ENCODE measurements at places on chromosomes 2 and 18. TPM values are rescaled to one million over a fixed set of nuclear protein-coding genes. Genes with fewer than 3 reads are reported as not detected.

The CDK15 gene
- total RNA-seq: 3.9 TPM

The CROCC2 gene
- not detected for total RNA-seq

The ARHGAP15 gene
- 7.1 TPM for total RNA-seq

The CYRIA gene
- total RNA-seq: 10.3 TPM

The NPAS2 gene
- total RNA-seq: 34.5 TPM

The FLACC1 gene
- 3.8 TPM for total RNA-seq

The PRKAG3 gene
- total RNA-seq: not detected

The IL37 gene
- not detected for total RNA-seq

The SGPP2 gene
- total RNA-seq: 0.63 TPM

The AFG3L2 gene
- total RNA-seq: 41.0 TPM

The UGT1A8 gene
- total RNA-seq: not detected

The TMBIM1 gene
- total RNA-seq: 167 TPM

The NFE2L2 gene
- total RNA-seq: 63.6 TPM

The EVX2 gene
- total RNA-seq: 0.11 TPM

The POTEF gene
- total RNA-seq: not detected

The TUBA3E gene
- not detected for total RNA-seq

The OTOS gene
- not detected for total RNA-seq

The FSHR gene
- total RNA-seq: not detected

The METTL5 gene
- total RNA-seq: 67.4 TPM

The SERPINB7 gene
- not detected for total RNA-seq

The SERPINB13 gene
- total RNA-seq: not detected

The KIAA2012 gene
- total RNA-seq: 0.45 TPM

The XDH gene
- total RNA-seq: not detected

The NLRC4 gene
- total RNA-seq: 3.1 TPM

The SPP2 gene
- not detected for total RNA-seq

The GNAL gene
- 22.0 TPM for total RNA-seq

The EVA1A gene
- total RNA-seq: 1.2 TPM

The ANKRD29 gene
- 12.3 TPM for total RNA-seq

The TMEM178A gene
- total RNA-seq: 1.2 TPM

The RNF138 gene
- total RNA-seq: 34.1 TPM

Measured in esophagus muscularis mucosa (tissue), 4 donors.